Progenitor cell of endocrine pancreas (in vitro differentiated cells): ENCODE measurements at places on chromosomes 7 and 10.

- DNase-seq, result no peak
These were observed 106.1 kb downstream of the SGMS1 start for GRCh38 chr10:50517626-50518025.

DNA sequence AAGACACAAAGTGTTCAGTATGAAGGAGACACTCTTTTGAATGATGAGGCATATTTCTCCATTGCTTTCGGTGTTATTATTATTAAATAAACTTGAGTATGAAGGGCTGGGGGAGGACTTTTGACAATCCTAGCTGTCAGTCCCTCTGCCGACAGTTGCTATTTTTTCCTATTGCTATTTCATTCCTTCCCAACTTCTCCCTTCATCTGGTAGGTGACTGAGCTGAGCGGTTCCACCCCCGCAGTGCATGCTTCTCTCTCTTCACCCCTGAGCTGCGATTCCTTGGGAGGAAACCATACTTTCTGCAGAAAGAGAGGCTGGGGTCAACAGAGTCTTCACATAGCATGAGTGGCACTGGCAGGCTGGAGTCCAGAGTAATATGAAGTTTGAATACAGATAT lies 261.2 kb upstream of the TAC1 start:
- DNase-seq, result no peak

- no peak for DNase-seq
These were observed 10.8 kb downstream of the SERPINE1 start for GRCh38 chr7:101137651-101138212.

DNA sequence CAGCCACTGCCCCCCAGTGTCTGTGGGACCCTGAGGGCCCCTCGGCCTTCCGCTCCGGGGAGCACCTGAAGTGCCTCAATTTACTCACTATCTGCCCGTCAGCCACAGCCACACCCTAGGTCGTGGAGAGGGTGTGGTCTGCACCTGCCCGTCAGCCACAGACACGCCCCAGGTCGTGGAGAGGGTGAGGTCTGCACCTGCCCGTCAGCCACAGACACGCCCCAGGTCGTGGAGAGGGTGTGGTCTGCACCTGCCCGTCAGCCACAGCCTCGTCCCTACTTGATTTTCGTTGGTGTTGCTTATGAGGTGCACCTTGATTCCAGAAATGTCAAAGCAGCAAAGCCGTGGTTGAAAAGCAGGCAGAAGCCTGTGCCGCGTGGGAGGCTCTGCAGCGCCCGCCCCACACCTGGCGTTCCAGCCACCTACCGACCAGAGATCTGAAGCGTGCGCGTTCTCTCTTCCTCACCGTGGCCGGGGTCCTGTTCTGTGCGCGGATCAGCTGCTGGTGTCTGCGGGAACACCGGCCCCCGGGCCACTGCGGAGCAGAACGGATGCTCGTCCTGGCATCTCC lies 101.6 kb downstream of the DYNC2I1 start:
- no peak for DNase-seq

- no peak for DNase-seq
These were observed 37.3 kb downstream of the FBH1 start for GRCh38 chr10:5927306-5927705.

GRCh38 chr10:316390-316789 lies 181.1 kb downstream of the ZMYND11 start:
- no peak for DNase-seq

GRCh38 chr7:64653721-64654401 lies 12.1 kb upstream of the ZNF107 start:
- no peak for DNase-seq

DNA sequence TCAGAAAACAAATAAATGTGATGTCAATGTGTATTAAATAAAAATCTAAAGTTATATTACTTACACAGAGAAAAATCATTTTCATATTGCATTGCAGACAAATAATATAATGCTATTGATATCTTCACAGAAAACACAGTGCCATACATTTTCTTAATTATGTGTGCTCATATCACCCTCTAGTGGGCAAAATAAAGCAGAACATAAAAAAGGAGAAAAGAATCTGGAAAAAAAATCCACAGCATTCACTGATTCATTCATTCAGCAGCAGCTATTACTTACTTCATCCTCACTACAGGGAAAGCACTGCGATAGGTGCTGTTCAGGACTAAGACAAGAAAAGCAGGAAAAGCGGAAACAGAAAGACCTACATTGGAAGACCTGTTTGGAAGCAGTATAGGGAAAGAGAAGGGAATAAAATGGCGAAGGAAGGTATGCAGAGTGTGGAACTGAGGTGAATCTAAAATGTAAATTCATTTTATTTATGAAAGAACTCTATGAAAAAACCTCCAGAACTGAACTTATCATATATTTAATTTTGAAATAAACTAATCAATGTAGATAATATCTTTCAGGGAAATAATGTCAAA lies 73.2 kb downstream of the POT1 start:
- no peak for DNase-seq

DNA sequence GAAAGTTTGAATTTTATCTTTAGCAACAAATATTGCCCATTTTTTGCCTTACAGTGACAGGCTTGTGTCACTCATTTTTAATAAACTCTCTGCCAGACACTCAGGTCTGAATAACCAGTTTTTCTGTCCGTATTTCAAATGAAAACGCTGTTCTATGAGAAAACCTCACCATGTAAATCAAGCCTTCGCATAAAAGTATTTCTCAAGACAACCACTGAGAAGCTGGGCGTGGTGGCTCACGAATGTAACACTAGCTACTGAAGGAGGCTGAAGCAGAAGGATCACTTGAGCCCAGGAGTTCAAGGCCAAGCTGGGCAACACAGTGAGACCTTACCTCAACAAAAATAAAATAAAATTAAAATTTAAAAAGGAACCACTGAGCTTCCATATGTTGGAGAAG lies 339.3 kb downstream of the PARD3 start:
- DNase-seq, result no peak

DNA sequence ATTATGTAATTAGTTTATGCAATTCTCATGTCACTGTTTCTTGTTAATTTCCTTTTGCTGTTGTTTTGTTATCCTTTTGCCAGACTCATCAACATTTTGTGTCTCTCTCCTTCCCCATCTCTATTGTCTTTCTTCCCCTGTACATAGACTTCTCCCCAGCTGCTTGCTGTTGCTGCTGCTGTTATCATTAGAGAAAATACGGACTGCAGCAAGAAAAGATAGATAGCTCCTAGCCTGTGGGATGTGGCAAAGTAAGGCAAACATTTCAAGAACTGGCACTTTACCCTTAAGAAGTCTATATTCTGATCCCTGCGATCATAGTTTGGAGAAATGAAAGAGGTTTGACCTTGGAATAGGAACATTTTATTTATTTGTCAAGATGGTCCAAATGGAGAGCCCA lies 162.2 kb downstream of the AOAH start:
- DNase-seq, result no peak

DNA sequence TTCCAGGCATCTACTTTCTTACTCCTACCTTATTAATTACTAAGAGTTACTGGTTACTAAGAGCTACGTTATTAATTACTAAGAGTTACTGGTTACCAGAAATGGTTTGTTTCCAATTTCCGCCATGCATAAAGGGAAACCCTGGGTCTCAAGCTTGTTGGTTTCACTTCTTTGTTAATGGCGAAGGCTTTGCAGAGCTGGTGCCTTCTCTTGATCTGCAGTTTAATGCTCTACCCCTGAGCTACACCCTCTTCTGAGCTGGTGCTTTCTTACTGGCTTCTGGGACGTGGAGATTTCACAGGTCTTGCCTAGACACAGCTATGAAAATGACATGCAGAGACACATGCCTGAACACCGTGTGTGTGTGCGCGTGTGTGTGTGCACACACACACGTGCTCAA lies 560 bp downstream of the CPA4 start:
- no peak for DNase-seq

- no peak for DNase-seq
These were observed 22.7 kb downstream of the SLC35G1 start for GRCh38 chr10:93916257-93917063.

- peak; percentile 51 for DNase-seq
These were observed 145.1 kb downstream of the SEMA3D start for GRCh38 chr7:85041605-85042216.

GRCh38 chr10:11610166-11610825 lies 1.2 kb downstream of the USP6NL start:
- DNase-seq, result no peak
